Fibroblast of skin of left biceps (primary cell): ENCODE measurements at places on chromosomes 4 and X.
A peak's percentile ranks its signal among the peaks of the same experiment; 100 is the strongest.

GRCh38 chr4:181761156-181761555, 482.0 kb upstream of the TENM3 start:
- no peak for DNase-seq

DNA sequence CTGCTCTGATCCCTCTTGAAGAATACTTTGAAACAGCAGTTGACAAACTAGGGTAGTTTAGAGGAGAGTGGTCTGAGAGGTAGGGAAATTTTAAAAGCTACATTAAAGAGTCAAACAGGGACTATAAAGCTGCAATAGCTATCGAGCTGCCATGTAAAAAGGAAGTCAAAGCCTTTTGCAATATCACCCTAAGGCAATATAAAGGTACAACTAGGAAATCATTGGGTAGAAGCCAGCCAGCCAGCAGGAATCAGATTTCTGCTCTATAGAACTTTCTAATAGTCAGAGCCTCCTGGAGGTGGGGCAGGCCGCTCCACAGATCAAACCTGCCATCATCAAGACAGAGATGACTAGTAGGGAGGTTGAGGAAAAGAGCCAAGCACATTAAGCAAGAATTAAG, 15.2 kb upstream of the PHOX2B start:
- DNase-seq, result no peak

DNA sequence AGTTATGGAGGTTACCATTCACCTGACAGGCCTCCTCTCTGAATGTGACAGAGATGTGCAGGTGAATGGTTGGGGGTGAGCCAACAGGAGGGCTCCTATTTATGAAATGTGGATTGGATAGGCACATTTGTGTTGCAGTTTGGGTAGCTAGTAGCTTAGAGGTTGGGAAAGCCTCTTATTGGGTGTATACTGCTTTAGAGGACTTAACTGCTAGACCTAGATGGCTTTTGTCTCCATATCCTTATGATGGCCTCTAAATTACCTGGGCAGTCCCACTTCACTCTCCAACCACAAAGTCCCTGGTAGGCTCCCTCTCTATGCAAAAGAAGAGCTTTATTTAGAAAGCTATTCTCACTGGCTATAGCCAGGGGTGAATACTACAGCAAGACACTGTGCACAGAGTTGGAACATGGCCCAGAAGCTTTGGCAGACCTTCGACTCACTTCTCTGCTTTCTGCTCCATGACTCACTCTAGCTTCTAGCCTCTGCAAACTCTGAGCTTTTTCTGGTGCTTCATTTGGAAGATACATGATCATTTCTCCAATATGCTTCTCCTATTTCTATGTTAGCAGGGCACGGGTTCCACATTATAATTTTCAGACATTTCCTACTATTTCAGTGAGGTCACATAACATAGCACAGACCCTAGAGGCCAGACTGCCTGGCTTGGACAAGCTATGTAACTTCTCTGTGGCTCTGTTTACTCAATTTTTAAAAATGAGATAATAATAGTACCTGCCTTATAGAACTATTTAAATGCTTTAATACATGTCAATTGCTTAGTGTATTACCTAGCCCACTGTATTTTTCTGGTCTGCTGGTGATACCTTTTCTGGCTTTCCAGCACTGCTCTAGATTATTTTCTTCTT, 6.0 kb upstream of the VGLL1 start:
- DNase-seq, result peak; percentile 50

GRCh38 chrX:4239650-4240540, 526.4 kb upstream of the PRKX start:
- DNase-seq, result no peak

DNA sequence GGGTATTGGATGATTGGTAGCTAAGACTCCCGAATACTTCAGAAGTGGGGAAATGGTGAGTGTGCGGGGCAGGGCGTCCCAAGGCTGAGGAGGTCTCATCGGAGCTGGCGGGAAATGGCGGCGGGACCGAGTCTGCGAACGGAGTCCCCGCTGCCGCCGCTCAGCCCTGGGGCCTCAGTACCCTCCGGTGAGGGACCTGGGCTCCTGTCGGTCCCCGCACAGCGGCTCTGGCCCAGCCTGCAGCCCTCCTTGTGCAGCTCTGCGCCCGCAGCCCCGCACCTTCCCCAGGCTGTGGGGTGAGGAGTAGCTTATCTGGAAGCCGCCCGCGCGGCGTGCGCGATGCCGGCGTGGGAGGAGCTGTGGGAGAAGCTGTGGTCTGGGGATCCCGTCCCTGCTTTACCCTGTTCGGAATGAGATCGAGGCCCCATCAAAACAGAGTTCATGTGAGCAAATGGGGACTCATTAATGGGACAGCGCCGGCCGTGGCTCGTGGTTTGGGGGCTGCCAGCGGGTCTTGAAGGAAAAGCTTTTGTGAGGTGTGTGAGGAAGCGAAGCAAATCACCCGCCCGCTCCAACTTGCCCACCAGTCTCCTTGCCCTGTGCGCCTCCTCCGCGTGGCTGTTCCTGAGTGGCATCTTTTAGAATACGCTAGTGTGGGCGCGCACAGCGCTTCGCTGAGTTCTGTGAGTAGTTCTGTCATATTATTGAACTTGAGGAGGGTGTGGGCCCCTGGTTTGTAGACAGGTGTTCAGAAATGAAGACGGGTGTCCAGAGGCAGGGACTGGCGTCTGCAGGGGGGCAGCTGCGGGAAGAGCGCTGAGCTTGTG, 531 bp downstream of the ZNF141 start:
- no peak for DNase-seq

DNA sequence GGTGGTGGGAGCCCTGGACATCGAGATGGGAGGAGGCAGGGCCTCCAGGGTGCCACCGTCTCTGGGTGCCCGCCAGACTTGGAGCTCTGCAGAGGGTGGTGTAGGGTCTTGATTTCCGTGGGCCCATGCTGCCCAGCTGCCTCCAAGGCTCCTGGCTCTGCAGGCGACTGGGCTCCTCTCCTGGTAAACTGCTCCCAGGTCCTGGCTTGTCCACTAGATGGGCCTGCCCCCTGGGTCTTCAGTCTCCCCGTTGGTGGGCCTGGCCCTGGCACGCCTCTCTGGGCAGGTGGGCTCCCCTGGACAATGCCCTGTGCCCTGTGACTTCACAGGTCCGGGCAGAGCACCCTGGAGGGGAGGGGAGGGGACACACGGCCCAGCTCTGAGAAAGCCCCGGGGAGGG, 7.7 kb downstream of the FGFR3 start:
- no peak for DNase-seq

DNA sequence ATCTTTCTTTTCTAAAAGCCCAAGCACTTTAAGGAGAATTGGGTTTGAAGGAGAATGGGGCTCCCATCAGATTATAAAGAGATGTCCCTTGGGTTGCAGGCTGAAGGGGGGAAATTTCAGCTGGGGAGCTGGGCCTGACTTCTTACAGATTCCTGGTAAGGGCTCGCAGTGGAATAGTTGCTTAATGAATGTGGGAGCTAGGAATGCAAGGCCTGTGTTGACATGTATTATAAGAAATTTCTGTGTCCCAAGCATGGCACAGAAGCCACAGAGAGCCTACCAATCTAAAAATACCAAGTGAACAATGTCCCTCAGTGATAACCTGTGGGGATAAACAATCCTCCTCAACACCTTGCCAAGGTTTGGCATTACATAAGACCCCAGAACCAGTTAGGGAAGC, 39.3 kb upstream of the WNK3 start:
- DNase-seq, result no peak

GRCh38 chr4:80423553-80424224, 88.2 kb downstream of the CFAP299 start:
- DNase-seq, result no peak

DNA sequence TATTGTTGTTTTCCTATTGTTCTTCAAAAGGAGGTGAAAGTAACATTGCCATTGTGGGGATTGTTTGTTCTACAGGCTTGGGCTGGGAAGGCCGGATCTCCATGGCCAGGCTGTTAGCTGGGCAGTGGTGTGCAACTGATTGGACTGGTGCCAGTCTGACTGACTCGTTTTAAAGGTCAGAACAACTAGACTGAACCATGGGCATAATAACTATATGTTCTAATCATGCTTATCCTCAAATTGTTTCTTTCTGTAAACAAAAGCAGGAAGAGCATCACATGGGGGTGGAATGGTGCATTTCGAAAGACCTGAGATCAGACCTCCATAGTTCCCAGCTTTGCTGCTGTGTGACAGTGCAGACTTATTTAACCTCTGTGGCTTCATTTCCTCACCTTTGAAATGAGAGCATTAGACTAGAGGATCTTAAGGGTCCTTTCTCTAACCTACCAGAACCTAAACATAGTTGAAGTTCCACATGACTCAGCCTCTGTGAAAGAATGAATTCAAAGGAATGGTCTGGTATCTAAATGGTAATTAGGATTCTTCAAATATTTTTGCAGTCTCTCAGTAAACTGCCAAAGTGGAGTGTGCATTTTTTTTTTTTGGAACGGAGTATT, 66.7 kb upstream of the PGRMC2 start:
- peak; percentile 90 for DNase-seq

DNA sequence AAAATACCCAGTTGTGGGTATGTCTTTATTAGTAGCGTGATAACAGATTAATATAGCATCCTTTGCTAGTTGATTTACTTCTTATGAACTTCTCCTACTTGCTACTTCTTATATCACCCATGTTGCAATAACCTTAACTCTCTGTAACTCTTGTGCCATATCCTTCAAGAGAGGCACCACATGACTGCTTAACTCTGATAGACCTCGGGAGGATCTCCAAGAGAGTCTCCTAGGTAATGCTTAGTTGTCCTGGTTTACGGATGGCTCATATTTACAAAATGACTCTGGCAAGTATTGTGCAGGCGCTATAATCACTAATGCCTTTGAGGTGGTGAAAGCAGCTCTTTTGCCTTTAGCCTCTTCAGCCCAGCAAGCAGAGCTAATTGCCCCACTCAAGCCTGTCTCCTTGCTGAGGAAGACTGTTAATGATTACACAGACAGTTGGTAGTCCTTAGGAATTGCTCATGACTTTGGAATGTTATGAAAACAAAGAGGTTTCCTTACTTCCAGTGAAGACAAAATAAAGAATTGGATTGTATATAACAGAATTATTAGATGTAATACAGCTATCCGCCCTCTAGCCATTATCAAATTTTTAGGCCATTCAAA, 1305.8 kb downstream of the PCDH7 start:
- DNase-seq, result no peak

DNA sequence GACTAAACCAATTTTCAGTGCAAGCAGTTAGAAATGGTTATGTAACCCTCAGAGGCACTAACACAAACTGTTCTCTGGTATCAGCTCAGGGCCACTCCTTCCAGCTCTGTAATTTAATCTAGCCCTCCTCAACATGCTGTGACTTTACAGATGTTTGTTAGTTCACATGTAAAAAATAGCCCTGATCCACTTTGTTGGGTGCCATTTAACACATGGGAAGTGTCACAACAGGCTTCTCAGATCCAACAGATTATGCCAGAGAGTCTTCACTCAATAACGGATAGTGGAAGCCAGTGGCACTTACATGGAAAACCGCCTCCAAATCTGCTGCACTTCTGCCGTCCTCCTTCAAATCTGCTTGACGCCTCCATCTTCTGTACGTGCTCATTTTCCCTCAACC, 51.6 kb downstream of the ATP8A1 start:
- no peak for DNase-seq

GRCh38 chr4:182301736-182302135, 58.5 kb downstream of the TENM3 start:
- no peak for DNase-seq
